ENCODE measurements at places on chromosomes 11 and 22. TPM values are rescaled to one million over a fixed set of nuclear protein-coding genes. Genes with fewer than 3 reads are reported as not detected.

The SYT9 gene
- total RNA-seq: 5.1 TPM

The OR8G5 gene
- total RNA-seq: not detected

The OR4X2 gene
- total RNA-seq: not detected

The DDX6 gene
- 97.3 TPM for total RNA-seq

The BACE1-AS gene
- total RNA-seq: 4.0 TPM

DNA sequence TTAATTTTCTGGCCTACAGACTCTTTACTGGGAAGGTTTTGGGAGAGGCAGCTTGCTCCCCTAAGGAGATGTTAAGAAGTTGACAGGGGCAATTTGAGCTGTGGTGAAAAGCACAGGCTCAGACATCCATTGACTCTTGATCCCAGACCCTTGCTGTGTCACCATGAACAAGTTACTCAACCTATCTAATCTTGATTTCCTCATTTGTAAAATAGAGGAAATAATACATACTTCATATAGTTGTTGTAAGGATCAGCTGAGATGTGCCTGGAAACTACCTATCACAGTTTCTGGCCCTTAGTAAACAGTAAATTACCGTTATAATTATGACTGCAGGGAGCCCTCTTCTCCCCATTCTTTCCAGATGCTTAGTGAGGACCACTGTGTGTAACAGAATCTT is 16.6 kb upstream of the SCGB1D4 start:
- H3K27me3 ChIP-seq: no peaks in the 10 kb centered on the region
- no peak overlapping the region for H3K27ac ChIP-seq
- H3K36me3 ChIP-seq: no peaks in the 10 kb centered on the region
- no peak for DNase-seq
- H3K4me1 ChIP-seq: no peaks in the 10 kb centered on the region

DNA sequence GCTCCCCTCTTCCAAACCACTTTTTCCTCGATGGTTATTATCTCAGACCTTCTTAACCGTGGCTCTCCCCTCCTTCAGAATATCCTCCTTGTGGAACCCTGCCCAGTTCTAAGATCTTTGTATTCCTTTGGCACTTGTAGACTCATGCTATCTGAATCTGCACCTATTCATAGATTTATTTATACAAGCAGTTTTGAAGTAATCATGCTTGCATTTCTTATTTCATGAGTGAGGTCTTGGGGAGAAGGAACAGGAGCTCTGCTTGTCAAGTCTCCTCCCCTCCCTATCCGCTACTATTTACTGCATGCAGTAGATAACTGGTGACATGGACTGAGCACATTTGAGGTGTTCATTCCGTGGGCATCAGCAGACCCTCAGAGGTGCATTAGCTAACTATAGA is 5.4 kb upstream of the MADD start:
- H3K27me3 ChIP-seq: no peaks in the 10 kb centered on the region
- peaks cover 6% of the 10 kb centered on the region for H3K4me1 ChIP-seq
- no peak overlapping the region for H3K27ac ChIP-seq
- DNase-seq: no peak

DNA sequence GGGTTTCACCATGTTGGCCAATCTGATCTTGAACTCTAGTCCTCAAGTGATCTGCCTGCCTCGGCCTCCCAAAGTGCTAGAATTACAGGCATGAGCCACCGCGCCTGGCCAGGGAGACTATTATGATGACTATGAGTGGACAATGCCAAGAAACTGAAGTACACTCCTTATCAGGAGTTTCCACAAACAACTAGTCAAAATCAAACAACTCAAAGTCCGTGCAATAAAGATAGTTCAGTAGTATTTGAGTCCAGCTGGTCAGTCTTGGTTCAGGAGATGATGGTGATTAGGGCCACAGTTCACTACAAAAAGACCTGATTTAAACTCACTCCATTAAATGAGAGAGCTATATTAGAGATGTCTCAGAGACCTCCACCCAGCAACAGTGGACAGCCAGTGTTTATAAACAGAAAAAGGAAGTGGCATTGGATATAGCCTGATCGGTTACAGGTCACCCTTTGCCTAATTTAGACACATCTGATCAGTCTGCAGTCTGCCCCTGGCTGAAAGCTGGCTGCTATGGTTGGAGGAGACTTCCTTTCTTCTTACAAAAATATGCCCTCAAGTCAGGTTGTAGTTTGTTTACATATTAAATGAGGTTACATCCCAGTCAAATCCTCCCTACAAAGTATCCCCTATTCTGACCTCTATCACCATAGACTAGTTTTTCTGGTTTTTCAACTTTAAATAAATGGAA is 17.0 kb downstream of the CD3E start:
- no peak overlapping the region for H3K4me3 ChIP-seq
- no peaks in the 10 kb centered on the region for H3K4me1 ChIP-seq
- H3K36me3 ChIP-seq: no peaks in the 10 kb centered on the region
- H3K27me3 ChIP-seq: no peaks in the 10 kb centered on the region
- no peak for DNase-seq
- no peak overlapping the region for H3K27ac ChIP-seq

DNA sequence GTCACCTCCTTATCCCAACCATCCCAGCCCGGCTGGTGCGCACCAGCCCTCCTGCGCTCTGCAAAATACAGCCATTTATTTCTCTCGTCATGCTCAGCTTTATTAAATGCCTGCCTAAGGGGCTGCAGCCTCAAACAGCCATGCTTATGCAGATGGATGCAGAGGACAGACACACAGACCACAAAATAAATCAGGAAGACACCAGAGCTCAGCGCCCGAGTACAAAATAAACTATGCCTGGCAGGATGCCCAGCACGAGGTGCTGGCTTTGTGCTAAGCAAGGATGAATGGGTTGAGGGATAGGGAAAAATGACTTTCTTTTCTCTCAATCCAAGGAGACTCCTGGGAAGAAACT is 70.5 kb downstream of the RPUSD4 start:
- no peaks in the 10 kb centered on the region for H3K36me3 ChIP-seq
- H3K27me3 ChIP-seq: peaks cover 14% of the 10 kb centered on the region
- H3K27ac ChIP-seq: no peak overlapping the region
- no peaks in the 10 kb centered on the region for H3K4me1 ChIP-seq

DNA sequence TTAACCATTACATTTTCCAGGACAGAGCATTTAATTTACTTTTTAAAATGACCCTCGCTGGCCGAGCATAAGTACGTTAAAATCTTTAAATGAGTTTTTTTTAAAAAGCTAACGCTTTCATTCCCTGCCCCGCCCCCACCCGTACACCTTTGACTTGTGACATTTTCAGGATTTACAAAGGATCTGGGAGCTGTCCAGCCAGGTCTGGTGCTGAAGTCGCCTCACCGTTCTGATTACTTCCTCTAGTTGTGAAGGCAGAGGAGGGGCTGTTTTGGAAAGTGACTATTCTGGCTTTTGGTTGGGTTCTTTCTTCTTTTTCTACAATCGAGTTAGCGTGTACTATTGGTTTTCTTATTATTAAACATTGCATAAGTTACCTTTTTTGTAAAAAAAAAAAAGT is 2.9 kb downstream of the C11orf87 start:
- DNase-seq: peak; percentile 2
- no peak overlapping the region for H3K4me3 ChIP-seq
- peaks cover 26% of the 10 kb centered on the region for H3K27me3 ChIP-seq
- H3K27ac ChIP-seq: no peak overlapping the region
- no peaks in the 10 kb centered on the region for H3K36me3 ChIP-seq
- peaks cover 11% of the 10 kb centered on the region for H3K4me1 ChIP-seq

GRCh38 chr11:14022251-14022650 is 59.7 kb downstream of the SPON1 start:
- no peaks in the 10 kb centered on the region for H3K4me1 ChIP-seq
- no peak for DNase-seq
- no peaks in the 10 kb centered on the region for H3K27me3 ChIP-seq
- no peaks in the 10 kb centered on the region for H3K36me3 ChIP-seq

GRCh38 chr11:77154381-77155081 is 26.5 kb downstream of the MYO7A start:
- peak; percentile 81 for DNase-seq
- H3K27me3 ChIP-seq: no peaks in the 10 kb centered on the region
- no peak overlapping the region for H3K4me3 ChIP-seq
- peaks cover 15% of the 10 kb centered on the region for H3K36me3 ChIP-seq
- no peak overlapping the region for H3K27ac ChIP-seq

DNA sequence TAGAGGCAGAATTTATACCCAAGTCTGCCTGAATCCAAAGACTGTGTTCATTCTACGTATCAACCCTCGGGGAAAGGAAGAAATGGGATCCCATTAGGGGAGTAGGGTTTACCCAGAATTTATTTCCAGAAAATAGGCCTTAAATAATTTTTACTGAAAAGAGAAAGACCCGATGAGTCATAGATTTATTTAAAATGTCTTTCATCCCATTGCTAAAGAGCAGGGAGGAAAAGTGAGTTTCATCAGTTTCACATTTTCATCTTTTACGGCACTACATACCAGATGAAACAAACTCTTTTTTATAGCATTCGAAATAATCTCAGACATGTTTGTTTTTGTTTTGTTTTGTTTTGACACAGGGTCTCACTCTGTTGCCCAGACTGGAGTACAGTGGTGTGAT is 31.3 kb downstream of the SLC1A2 start:
- DNase-seq: no peak
- H3K4me3 ChIP-seq: no peak overlapping the region
- H3K27me3 ChIP-seq: no peaks in the 10 kb centered on the region
- H3K36me3 ChIP-seq: no peaks in the 10 kb centered on the region
- H3K4me1 ChIP-seq: peaks cover 5% of the 10 kb centered on the region

- no peak overlapping the region for H3K4me3 ChIP-seq
- no peaks in the 10 kb centered on the region for H3K4me1 ChIP-seq
- H3K36me3 ChIP-seq: no peaks in the 10 kb centered on the region
- DNase-seq: no peak
These were observed 110.9 kb downstream of the KCNC1 start for GRCh38 chr11:17845431-17845881.

GRCh38 chr22:39289533-39289932 is 29.9 kb downstream of the RPL3 start:
- H3K36me3 ChIP-seq: no peaks in the 10 kb centered on the region
- H3K27me3 ChIP-seq: no peaks in the 10 kb centered on the region
- H3K4me1 ChIP-seq: peaks cover 22% of the 10 kb centered on the region
- H3K4me3 ChIP-seq: no peak overlapping the region
- no peak for DNase-seq

- H3K4me1 ChIP-seq: peaks cover 69% of the 10 kb centered on the region
- H3K27me3 ChIP-seq: no peaks in the 10 kb centered on the region
- H3K27ac ChIP-seq: no peak overlapping the region
These were observed 20.2 kb downstream of the CELF1 start for GRCh38 chr11:47532597-47533213.

GRCh38 chr11:83773950-83774880 is 488.0 kb upstream of the CCDC90B start:
- H3K4me3 ChIP-seq: no peak overlapping the region
- DNase-seq: no peak
- H3K4me1 ChIP-seq: no peaks in the 10 kb centered on the region
- no peaks in the 10 kb centered on the region for H3K27me3 ChIP-seq

GRCh38 chr11:70546191-70546940 is 148.0 kb downstream of the CTTN start:
- H3K4me1 ChIP-seq: no peaks in the 10 kb centered on the region
- H3K4me3 ChIP-seq: no peak overlapping the region
- H3K36me3 ChIP-seq: no peaks in the 10 kb centered on the region
- DNase-seq: no peak

GRCh38 chr11:102447193-102447592 is 5.4 kb downstream of the TMEM123 start:
- no peak for DNase-seq
- no peaks in the 10 kb centered on the region for H3K27me3 ChIP-seq
- peaks cover 34% of the 10 kb centered on the region for H3K4me1 ChIP-seq
- peaks cover 4% of the 10 kb centered on the region for H3K36me3 ChIP-seq
- H3K27ac ChIP-seq: no peak overlapping the region

Measured in adrenal gland (tissue), 19 donors.